GM10248 (cell line): ENCODE measurements at places on chromosomes 16 and 17.

- no peak for DNase-seq
These were observed 72.6 kb downstream of the RBFOX3 start for GRCh38 chr17:79538291-79538690.

GRCh38 chr17:57852092-57852954 lies 2.5 kb upstream of the MRPS23 start:
- DNase-seq = no peak

- no peak for DNase-seq
These were observed 24.8 kb upstream of the METRNL start for GRCh38 chr17:83054518-83055125.

GRCh38 chr17:8056976-8057625 lies 18.2 kb downstream of the ALOX15B start:
- no peak for DNase-seq

DNA sequence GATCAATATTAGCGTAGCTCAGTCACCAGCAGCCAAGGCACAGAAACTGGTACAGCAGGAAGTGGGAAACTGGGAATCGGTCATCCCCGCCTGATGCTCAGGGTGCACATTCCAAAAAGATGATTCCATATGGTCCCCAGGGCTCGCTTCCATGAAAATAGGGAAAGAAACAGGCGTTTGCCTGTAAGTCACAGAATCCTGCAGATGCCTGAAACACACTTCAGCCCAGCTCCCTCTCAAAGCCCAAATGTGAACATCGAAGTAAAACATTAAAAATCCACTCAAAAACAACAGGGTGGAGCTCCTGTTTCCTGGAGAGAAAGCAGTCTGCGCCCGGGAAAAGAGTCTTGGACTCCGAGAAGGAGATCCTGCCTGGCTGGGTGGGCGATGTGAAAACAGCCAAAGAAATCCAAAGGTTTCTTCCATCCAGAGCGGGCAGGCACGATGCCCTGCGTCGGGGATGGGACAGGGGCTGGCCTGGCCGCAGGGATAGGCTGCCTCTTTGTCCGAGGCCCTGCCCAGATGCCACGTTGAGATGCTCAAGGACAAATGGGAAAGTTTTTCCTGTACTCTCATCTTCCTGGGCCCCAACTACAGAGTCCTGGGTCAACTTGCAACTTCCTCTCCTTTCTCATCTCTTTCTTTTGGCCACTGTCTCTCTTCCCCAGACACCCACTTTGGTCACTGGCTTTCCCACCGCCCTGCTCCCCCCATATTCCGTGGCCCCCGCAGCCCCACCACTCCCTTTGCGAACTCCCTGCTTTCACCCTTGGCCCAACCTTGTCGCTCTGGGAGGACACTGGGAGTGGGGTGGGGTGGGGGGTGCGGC lies 743 bp downstream of the WIPI1 start:
- DNase-seq = no peak

DNA sequence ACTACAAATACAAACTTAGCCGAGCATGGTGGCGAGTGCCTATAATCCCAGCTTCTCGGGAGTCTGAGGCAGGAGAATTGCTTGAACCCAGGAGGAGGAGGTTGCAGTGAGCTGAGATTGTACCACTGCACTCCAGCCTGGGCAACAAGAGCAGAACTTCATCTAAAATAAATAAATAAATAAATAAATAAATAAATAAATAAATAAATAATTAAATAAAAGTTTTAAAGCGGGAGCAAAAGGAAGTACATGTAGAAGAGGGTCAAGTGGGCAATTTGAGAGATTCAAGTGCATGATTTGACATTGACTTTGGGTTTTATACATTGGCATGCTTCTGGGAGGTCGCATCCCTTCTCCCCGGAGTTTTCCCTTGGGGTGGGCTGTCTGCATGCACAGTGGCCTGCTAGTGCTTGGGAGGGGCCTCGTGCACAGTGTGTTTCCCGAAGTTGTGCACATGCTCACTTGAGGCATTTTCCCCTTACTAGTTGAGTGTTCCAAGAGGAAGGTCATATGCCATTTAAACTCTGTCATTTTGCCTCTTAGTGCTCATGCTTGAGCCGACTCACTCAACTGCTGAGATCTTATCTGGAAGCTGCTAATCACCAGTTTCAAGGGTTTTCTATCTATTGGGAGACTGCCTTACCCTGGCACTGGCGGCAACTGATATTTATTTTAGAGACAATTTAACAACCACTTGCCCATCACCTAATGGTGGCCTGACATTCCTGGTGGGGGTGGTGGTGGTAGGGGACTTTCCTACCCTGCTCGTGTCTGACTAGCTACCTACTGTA lies 193.2 kb upstream of the MPHOSPH6 start:
- no peak for DNase-seq

DNA sequence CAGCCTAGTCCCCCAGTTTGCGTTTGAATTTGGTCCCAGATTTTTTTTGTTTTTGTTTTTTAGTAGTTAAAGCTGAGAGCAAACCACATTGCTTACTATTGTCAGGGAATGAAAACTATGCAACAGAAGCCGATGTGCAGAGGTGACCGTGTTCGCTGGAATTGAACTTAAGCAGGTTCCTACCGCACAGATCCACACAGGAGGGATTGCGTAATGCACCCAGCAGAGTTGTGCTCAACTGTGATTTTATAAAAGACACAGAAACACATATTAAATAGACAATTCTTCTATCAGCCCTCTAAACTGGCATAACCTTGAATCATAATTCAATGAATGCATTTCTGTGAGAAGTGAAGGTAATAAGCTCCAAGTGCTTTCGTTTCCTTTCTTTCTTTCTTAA lies 443.0 kb downstream of the WWOX start:
- no peak for DNase-seq

- no peak for DNase-seq
These were observed 43.2 kb downstream of the PIMREG start for GRCh38 chr17:6487251-6488007.

- DNase-seq = no peak
These were observed 7.0 kb downstream of the ZNF598 start for GRCh38 chr16:2002406-2003230.

- DNase-seq = no peak
These were observed 77.1 kb downstream of the MMD start for GRCh38 chr17:55344514-55344997.

GRCh38 chr16:70805380-70805779 lies 4.4 kb upstream of the VAC14 start:
- no peak for DNase-seq

DNA sequence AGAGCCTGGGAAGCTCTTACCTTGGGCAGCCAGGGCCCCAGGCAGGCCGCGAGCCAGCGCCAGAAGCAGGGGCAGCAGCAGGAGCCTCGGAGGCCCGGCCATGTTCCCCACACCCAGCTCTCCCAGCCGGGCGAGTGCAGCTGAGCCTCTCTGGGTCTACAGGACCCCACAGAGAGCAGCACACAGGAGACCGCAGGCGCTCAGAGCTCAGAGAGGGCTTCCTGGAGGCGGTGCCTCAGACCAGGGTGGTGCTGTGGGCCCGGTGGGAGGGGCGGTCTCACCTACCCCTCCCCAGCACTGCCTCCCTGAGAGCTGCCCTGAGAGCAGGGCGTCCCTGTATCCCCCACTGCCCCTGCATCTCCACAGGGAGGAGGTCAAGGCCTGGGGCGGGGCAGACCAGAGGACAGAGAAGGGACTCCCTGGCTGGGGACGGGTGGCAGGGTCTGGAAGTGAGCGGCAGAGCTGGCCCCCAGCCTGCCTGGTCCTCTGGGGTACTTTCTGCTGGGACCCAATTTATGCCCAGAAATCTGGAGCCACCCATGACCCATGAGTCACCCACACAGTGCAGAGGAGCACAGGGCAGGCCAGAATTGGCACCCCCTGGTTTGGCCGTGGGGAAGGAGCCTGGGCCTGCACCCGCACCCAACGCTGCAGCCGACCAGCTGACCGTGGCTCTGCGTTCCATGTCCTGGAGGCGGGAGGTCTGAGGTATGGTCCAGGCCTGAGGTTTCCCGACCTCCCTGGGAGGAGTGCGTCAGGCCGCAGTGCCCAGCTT lies at the start of gene CD7:
Gene CD7, minus strand, starts transcription at position 215 of the 775 bp plus-strand sequence. Its CDS starts 113 bp downstream, at position 102.
- no peak for DNase-seq

DNA sequence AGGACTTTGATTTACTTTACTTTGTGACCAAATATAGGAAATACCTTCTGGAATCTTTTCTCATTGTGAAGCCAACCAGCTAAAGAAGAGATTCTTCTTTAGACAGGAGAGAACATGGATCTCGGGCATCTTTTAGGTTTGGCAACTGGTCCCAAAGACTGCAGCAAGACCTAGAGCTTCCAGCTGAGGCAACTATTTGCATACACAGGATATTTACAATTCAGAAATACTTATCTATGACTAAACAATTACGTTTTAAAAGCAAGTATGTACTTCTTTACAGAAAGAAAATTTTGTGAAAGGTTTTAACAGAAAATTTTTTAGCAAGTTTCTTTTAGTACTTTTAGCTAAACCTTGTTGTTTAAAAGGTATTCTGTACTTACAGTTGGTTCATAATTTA lies 106.5 kb downstream of the MAP2K4 start:
- no peak for DNase-seq

DNA sequence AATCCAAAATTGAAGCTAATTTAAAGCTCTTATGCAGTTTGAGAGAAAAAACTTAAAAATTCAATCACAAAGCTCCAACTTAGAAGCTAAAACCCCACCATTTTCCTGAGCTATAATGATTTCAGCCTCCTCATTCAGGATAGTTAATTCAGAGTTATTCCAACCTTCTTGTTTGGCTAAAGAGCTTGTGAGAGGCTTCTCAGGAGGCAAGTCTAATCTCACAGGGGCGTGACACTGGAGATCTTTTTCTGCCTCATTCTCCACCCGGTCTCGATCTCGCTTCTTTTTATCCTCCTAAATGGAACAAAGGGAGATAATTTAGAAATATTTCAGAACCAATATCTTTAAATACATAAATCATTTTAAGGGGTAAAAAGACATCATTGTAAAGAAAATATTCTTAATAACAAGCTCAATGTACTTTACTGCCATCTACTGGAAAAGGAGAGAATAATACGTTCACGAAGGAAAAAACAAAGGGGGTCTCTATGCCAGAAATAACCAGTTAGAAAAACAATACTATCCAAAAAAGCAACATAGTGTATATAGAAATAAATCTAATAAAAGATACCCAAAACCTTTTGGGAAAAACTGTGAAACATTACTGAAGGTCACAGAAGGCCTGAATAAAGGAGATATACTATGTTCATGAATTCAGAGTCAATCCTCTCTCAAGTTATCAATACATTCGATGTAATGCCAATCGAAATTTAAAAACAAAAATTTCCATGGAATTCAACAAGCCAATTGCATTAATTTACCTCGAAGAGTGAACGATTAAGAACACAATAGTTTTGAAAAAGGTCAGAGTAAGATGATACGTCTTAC lies 13.9 kb downstream of the BRD7 start:
- DNase-seq = no peak

- no peak for DNase-seq
These were observed 29.4 kb downstream of the NARF start for GRCh38 chr17:82487910-82488309.

GRCh38 chr16:938752-939151 lies 32.0 kb downstream of the LMF1 start:
- DNase-seq = no peak

- DNase-seq = no peak
These were observed 81.6 kb upstream of the GSE1 start for GRCh38 chr16:85531516-85531915.

GRCh38 chr17:76528528-76529223 lies 8.8 kb downstream of the CYGB start:
- DNase-seq = no peak

GRCh38 chr16:23433261-23433920 lies 19.6 kb downstream of the COG7 start:
- no peak for DNase-seq

GRCh38 chr17:37197336-37197735 lies 178.4 kb upstream of the C17orf78 start:
- no peak for DNase-seq

DNA sequence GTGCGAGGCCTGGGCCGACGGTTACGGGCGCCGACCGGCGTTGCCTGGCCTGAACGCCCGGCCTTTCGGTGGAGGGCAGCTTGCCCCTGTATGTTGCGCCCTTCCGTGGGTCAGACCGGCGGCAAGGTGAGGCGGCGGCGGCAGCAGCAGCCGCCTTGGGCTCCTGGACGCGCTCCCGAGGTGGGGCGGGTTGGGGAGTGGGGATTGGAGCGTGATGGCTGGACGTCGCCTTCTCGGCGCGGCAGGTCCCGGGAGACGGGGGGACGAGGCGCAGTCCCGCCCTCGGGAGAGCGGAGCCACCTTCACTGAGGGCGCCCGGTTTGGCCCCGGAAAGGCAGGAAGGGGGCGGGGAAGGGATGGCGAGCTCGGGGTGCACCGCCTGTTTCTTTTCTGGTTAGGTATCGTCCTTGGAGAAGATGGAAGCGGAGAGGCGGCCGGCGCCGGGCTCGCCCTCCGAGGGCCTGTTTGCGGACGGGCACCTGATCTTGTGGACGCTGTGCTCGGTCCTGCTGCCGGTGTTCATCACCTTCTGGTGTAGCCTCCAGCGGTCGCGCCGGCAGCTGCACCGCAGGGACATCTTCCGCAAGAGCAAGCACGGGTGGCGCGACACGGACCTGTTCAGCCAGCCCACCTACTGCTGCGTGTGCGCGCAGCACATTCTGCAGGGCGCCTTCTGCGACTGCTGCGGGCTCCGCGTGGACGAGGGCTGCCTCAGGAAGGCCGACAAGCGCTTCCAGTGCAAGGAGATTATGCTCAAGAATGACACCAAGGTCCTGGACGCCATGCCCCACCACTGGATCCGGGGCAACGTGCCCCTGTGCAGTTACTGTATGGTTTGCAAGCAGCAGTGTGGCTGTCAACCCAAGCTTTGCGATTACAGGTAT lies 671 bp downstream of the DGKE start:
- peak; percentile 64 for DNase-seq

GRCh38 chr16:56462064-56462796 lies 10.9 kb downstream of the OGFOD1 start:
- no peak for DNase-seq

DNA sequence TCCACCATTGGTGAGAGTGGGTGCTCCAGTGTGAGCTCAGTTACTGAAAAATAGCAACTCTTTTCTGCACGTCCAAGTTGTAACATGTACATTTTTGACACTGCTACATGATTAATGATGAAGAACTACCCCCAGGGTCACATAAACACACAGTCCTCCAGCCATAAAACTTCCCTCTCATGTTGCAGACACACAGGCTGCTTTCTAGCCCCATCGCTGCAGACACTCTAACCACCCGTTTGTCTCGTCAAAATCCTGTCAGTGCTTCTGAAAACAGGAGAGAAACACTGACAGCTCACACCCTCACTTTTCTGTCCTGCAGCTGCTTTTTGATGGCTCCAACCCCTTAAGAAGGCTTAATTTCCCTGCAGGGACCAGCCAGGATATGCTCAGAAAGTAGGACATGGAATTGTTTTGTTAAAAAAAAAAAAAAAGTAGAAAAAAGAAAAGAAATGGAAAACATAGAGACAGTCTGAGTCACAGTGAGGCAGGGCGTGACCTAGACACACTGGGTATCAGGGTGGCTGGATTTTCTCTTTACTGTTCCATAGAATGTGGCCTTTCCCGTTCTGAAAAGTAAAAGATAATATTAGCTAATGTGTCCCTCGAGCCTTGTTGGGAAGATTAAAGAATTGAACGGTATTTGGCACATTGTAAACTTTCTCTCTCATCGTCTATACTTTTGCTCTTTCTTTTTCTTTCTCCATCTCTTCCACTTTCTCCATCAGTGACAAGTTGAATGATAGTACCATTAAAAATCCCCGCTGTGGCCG lies 20.7 kb upstream of the CCL5 start:
- DNase-seq = no peak

- DNase-seq = no peak
These were observed 1.1 kb downstream of the ARL4D start for GRCh38 chr17:43399839-43400328.

- DNase-seq = no peak
These were observed 22.1 kb downstream of the TMEM94 start for GRCh38 chr17:75478508-75478907.
